ENCODE measurements at places on chromosomes 7 and 10.
A peak's percentile ranks its signal among the peaks of the same experiment; 100 is the strongest.

DNA sequence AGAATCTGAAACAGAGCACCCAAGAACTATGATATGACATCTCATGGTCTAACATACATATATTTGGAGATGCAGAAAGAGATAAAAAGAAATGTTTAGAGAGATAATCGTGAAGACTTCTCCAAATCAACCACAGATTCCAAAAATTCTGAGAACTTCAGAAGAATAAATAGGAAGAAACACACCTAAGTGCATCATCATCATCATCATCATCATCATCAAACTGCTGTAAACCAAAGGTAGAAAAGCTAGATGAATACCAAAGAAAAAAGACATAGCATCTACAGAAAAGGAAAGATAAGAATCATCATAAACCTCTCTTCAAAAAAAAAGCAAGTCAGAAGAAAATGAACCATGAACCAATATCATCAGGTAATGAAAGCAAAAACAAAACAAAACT, 124.2 kb downstream of the PPP1R3A start:
- no peak for DNase-seq

- DNase-seq, result no peak
Measured at GRCh38 chr10:15546606-15547005, 173.1 kb downstream of the ITGA8 start.

GRCh38 chr7:112546723-112547513, 66.1 kb downstream of the LSMEM1 start:
- DNase-seq, result peak; percentile 49

GRCh38 chr10:99450624-99451498, 20.4 kb upstream of the GOT1 start:
- DNase-seq, result no peak

GRCh38 chr7:148084138-148084537, 506.4 kb upstream of the C7orf33 start:
- peak; percentile 30 for DNase-seq

DNA sequence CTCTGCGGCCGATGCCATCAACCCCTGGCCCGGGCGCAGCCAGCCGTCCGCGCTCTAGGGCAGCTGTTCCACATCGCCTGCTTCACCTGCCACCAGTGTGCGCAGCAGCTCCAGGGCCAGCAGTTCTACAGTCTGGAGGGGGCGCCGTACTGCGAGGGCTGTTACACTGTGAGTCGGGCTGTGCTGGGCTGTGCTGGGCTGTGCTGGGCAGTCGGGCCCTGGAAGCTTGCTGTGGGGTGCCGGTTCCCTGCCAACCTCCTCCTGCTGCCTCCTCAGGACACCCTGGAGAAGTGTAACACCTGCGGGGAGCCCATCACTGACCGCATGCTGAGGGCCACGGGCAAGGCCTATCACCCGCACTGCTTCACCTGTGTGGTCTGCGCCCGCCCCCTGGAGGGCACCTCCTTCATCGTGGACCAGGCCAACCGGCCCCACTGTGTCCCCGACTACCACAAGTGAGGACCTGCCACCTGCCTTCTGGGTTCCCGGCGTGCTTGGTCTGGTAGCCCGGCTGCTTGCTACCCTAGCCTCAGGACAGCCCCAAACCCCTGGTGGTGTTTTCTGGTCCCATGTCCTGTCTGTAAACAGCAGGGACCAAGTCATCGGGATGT, 7.5 kb downstream of the ZYX start:
- DNase-seq, result no peak

DNA sequence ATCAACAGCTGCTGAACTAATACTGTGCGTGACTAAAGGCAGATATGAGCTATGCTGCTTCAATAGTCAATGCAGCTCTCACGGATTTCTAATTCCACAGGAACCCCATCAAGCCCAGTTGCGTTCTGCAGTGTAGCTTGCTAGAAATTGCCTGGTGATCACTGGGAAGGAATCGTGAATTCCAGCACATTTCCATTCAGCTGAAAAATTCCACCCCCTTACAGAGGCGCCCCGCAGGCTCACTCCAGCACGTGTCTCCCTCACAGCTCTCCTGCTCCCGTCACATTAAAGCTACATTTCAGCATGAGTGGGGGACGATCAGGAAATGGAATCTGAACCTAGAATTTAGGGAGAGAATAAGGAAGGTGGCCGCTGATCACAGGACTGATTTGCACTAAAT, 534.8 kb downstream of the TCERG1L start:
- DNase-seq, result no peak

DNA sequence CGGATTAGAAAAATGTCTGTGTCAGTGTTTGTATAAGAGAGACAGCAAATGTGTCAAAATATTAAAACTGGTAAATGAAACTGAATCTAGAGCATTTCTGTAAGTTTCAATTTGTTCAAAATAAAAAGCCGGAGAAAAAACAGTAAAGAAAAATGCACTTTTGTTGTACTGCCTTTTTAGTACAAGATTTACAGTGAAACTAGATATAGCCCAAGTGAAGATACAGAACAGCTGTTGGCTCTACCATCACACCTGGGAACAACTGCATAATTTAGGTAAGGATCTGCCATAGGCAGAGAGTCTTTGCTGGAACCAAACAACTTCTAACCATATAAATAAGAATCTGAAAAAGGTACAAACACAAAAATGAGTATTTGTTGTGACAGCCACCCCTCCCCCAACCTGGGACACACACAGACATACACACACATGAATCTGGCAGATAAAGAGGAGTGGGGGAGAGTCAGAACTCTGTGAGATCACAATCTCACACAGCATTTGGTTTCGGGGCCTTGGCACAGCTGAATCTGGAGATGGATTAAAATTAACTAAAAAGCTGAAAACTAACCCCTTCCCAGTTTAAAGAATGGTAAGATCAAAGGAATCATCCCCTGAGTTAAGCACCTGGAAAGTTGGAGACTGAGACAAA, 54.8 kb downstream of the DPY19L1 start:
- no peak for DNase-seq

DNA sequence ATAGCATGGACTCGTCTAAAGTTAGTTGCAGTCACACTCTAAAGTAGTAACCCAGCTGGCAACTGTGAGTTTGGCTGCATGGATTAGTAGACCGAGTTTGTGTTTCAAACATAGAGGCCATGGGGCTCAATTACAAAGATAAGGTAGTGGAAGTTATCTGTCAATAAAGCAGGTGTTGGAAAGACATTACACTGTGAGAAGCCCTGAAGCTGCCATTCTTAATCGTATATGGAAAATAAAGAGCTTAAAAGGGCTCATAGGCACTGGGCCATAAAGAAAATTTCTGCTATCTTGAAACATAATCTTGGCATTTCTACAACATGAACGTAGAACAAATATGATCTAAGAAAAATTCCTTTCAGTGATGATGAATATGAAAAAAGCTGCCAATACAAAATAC, 837.7 kb downstream of the REEP3 start:
- no peak for DNase-seq

- no peak for DNase-seq
Measured at GRCh38 chr10:78961760-78962159, 107.0 kb upstream of the ZMIZ1 start.

DNA sequence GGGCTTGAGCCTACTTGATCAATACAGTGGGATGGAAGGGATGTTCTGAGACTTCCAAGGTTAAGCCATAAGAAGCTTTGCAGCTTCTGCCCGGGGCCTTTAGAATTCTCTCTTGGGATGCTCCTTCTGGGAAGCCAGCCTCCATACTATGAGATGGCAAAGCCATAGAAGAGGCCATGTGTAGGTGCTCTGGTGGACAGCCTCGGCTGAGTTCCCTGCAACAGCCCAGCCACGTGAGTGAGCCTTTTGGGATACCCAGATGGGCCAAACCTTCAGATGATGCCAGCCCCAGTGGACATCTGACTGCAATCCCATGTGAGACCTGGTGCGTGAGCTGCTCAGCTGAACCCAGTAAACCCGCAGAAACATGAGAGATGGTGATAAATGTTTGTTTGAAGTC, 370.6 kb downstream of the RPS24 start:
- DNase-seq, result no peak

GRCh38 chr7:896346-897075, 20.2 kb downstream of the GET4 start:
- no peak for DNase-seq

- no peak for DNase-seq
Measured at GRCh38 chr10:89392974-89393373, 551 bp downstream of the IFIT1 start.

DNA sequence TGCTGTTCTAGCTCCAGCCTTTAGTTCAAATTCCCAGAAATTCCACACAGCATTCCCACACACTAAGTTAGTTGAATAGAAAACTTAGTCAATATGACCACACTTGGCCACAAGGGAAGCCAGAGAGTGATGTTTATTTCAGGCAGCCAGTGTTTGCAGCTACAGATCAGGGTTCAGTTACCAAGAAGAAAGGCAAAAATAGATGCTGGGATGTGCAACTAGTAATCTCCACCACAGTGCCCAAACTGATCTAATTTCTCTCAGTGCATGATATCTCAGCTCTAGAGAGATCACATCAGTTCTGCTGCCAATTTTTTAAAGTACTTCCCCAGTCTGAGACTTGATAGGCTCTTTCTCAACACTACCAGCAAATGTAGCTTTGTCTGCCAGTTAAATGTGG, 17.6 kb downstream of the SLF2 start:
- DNase-seq, result no peak

GRCh38 chr7:3432911-3433310, 131.9 kb downstream of the SDK1 start:
- DNase-seq, result no peak

DNA sequence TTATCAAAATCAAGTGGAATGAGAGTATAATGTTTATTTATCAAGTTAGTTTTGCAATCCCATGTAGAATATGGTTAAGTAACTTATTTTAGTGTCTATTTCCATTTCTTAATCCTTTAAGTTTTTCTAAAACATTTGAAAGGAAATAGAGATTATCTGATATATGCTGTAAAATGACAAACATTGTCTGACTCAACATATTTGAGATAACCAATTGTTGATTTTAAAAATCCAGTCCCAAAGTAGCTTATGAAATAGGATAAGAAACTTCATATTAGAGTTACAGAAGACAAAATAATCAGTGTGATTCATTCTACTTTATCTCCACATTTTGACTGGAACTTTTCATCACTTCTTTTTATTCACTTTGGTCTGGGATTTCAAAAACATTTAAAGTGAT, 38.7 kb upstream of the CDK1 start:
- DNase-seq, result no peak

GRCh38 chr7:131629217-131629882, 72.9 kb upstream of the PODXL start:
- no peak for DNase-seq

GRCh38 chr10:484925-485661, 204.4 kb downstream of the DIP2C start:
- no peak for DNase-seq

- DNase-seq, result no peak
Measured at GRCh38 chr10:113300617-113301016, 252.2 kb upstream of the HABP2 start.

- no peak for DNase-seq
Measured at GRCh38 chr7:47402941-47403866, 178.7 kb downstream of the TNS3 start.

DNA sequence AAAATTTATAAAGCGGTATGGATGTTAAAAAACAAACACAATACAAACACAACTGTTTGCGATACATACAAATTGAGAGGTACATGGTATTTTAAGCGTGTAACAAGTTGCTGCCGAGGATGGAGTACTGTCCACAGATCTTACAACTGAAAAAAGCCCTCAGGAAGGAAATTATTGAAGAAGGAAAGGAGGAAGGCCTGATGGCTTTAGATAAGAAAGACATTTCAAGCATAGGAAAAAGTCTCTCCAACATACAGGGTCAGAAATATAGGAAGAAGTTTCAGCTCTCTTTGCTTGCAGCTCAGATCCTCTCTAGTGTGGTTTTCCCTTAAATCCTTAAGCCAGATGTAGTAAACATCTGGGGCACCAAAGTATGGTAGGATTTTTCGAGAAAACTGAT, 25.0 kb downstream of the RBM28 start:
- no peak for DNase-seq

DNA sequence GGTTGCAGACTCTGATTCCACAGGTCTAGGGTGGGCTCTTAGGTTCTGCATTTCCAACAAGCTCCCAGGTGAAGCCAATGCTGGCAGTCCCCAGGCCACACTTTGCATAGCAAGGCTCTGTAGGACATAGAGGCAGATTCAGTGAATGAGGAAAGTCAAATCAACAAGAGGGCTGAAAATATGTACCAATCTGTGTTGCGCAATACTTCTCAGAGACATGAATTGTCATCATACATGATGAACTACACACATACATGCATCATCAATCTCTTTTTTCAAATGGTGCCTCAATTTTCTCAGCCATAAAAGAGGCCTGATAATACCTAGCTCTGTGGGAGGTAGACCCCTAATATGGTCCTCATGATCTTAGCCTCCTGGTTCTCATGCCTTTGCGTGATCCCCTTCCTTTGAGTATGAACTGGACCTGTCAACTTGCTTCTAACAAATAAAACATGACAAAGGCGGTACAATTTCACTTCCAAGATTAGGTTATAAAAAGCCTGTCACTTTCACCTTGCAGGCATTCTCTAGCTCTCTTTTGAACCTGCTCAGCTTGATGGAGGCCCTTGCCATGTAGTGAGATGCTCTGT, 49.0 kb downstream of the PIK3CG start:
- no peak for DNase-seq

GRCh38 chr10:49115015-49115795, at the start of gene VSTM4:
TSS of gene VSTM4 (minus strand) at chr10:49115522. CDS start at chr10:49115485, 37 bp downstream.
- DNase-seq, result no peak

GRCh38 chr7:79778786-79779770, 325.6 kb upstream of the MAGI2 start:
- DNase-seq, result no peak

DNA sequence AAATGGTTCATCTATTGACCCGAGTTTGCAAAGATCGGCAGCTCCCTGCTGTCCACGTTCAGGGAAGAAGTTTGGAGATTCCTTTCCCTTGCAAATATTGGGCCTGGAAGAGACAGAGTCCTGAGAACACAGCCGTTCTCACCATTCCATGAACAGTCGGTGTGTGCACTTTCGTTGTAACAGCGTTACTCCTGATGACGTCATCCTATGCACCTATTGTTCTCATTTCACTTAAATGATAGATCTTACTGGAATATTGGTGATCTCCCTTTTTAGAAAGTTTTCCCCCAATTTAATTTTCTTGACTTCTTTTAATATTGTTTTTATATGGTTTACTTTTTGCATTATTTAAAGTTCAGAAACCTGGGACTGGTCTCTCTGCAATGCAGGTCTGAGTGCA, 320.7 kb upstream of the PFKP start:
- DNase-seq, result no peak

DNA sequence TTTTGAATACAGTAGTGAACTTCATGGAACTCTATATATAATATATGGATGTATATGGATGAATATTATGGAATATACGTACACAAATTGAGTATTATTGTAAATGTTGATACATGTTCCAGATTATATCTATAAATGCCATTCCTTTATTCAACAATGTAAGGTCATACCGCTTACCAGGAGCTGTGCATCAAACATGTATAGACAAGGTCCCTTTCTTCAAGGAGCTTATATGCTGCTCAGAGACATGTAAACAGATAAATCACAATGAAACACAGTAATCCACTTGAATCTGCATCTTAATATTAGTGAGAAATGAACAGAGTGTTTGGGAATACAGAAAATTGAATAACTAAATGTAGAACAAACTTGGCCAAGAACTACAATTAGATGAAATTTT, 898 bp upstream of the SEM1 start:
- no peak for DNase-seq

- no peak for DNase-seq
Measured at GRCh38 chr10:116194061-116194460, 78.9 kb downstream of the GFRA1 start.

- DNase-seq, result no peak
Measured at GRCh38 chr7:43390576-43390975, 192.3 kb upstream of the STK17A start.

- no peak for DNase-seq
Measured at GRCh38 chr7:151687523-151688235, 168.0 kb upstream of the RHEB start.

GRCh38 chr7:106896231-106896630, 31.1 kb downstream of the PIK3CG start:
- no peak for DNase-seq
